Activated effector memory CD4-positive, alpha-beta T cell treated with Interleukin-2 at 50 U/mL for 16 hours (primary cell): ENCODE measurements at places on chromosomes 2 and 18.

DNA sequence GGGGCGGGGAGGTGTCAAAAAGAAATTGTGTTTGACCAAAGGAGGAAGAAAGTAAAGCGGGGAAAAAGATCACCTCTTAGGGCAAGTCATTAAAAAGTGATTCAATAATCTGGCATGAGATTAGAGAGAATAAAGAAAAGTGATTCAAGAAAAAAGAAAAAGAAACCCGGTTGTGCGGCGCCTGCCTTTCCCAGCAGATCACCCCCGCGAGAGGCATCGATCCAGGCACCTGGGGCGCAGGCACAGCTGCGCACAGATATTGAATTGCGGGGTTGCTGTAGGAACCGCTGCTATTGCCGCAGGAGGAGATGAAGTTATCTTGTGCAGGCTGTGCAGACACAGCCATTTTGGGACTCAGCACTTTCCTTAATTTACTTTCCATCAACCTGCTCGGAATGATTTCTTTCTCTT lies 71.2 kb downstream of the PLB1 start:
- DNase-seq, result no peak

DNA sequence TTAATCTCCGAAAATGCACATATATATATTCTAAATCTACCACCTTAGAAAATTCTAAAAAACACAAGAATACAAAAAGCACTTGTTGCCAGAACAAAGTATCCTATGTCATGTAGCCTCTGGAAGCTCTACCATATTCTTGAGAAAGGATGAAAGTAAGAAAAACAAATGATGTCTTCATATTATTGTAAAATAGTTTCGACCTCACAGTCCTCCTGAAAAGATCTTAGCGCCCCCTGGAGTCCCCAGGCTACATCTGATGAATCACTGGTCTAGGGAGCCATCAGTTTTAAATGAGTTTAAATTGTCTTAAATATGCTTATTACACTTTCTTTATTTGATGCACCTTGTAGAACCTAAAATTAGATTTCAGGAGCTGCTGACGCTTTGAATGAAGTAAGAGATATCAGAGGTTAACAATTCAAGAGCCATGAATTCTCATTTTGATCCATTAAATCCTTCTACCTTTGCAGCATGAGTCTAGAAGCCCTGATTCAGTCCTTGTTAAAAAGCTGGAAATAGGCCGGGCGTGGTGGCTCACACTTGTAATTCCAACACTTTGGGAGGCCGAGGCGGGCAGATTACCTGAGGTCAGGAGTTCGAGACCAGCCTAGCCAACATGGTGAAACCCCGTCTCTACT lies 138.8 kb downstream of the MCFD2 start:
- DNase-seq, result no peak

DNA sequence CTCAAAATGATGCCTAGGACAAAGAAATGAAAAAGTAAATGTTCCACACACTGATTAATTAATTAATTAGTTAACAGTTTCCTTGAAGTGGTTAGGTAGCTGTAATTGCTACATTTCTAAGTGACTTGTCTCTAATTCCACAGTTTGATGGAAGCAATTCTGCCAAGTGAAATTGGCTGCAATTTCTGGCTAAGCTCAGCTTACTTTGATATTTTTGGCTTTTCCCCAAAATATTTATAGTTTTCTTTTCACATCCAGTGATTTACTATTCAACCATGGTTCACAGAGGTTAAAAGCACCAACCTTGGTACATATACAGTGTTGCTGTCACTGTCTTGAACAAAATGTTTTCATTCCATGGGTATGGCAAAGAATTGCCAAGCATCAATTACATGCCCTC lies 459.5 kb upstream of the CDH20 start:
- no peak for DNase-seq

GRCh38 chr2:132915812-132916549 lies 246.0 kb upstream of the LYPD1 start:
- no peak for DNase-seq

- peak; percentile 59 for DNase-seq
These were observed 874 bp downstream of the CLIP4 start for GRCh38 chr2:29115797-29116781.

- DNase-seq, result no peak
These were observed 68.3 kb downstream of the PIEZO2 start for GRCh38 chr18:11081009-11081532.

GRCh38 chr18:37559194-37559593 lies 6.4 kb downstream of the CELF4 start:
- DNase-seq, result no peak
